Fibroblast of lung (primary cell): ENCODE measurements at places on chromosomes 16 and 17. TPM values are rescaled to one million over a fixed set of nuclear protein-coding genes. Genes with fewer than 3 reads are reported as not detected.

Gene KLHDC4
- total RNA-seq, result 17.8 and 18.5 TPM in 2 replicates

DNA sequence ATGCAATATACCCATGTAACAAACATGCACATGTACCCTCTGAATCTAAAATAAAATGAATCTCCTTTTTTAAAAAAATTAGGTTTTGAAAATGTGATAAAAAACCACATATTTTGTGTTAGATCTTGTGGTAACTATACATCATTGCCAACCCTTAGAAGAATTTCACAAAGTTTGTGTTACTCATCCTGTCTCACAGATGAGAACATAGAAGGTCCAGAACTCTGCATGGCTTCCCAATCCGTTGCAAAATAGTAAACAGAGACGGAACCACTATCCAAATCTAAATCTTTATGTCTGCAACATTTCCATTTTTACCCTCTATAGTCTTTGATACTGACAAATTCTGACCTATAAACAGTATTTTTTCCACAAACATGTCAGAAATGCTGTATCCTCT is 759.9 kb downstream of the KCNJ2 start:
- H3K27me3 ChIP-seq, result no peaks in the 10 kb centered on the region
- H3K4me1 ChIP-seq, result no peaks in the 10 kb centered on the region
- no peak overlapping the region for H3K4me3 ChIP-seq
- H3K36me3 ChIP-seq, result no peaks in the 10 kb centered on the region
- peak; percentile 24 for DNase-seq
- H3K27ac ChIP-seq, result no peak overlapping the region

DNA sequence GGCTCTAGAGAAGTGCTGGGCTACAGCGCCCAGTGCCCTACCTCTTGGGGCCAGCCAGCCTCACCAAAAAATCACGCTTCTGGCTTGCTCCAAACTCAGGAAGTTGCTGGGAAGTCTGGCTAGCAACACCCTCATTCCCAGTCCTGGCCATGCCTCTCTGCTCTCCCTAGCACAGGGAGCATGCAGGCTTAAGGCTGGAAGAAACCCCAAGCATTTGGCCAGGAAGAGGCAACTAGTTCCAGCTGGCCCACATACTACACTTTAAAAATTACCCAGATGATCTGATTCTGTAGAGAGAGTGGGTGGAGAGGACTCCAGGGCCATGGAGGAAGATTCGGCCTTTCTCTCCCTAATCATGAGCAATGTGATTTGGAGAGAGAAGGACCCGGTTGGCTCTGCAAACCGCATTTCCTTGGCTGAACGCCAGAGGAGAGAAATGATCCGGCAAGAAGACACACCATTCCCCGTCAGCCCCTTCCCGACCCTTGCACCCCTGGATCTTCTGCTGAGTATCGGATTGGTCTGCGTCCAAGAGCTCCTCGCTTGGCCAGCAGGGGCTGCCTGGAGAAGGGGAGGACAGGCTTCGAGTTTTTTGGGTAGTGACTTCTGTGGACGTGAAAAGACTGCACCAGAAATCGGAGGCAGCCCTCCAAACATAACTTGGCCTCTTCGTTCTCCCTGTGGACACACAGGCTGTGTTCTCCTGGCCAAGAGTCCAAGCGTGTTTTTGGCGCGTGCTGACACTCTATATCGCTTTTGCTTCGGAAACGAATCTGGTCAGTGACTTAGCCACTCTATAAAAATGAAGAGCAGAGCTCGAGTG is 406.3 kb downstream of the WWOX start:
- peak; percentile 67 for DNase-seq
- no peaks in the 10 kb centered on the region for H3K36me3 ChIP-seq
- H3K4me3 ChIP-seq, result peak overlapping the region; percentile 1
- no peak overlapping the region for H3K27ac ChIP-seq
- no peaks in the 10 kb centered on the region for H3K27me3 ChIP-seq
- H3K4me1 ChIP-seq, result no peaks in the 10 kb centered on the region

- no peak overlapping the region for H3K4me3 ChIP-seq
- H3K27ac ChIP-seq, result no peak overlapping the region
- peaks cover 5% of the 10 kb centered on the region for H3K4me1 ChIP-seq
- DNase-seq, result no peak
Observed at GRCh38 chr16:89096768-89097391, 3.2 kb downstream of the ACSF3 start.

- H3K36me3 ChIP-seq, result no peaks in the 10 kb centered on the region
- no peak for DNase-seq
- H3K4me1 ChIP-seq, result no peaks in the 10 kb centered on the region
- no peaks in the 10 kb centered on the region for H3K27me3 ChIP-seq
- no peak overlapping the region for H3K4me3 ChIP-seq
Observed at GRCh38 chr16:20042848-20043247, 30.8 kb downstream of the GPR139 start.

DNA sequence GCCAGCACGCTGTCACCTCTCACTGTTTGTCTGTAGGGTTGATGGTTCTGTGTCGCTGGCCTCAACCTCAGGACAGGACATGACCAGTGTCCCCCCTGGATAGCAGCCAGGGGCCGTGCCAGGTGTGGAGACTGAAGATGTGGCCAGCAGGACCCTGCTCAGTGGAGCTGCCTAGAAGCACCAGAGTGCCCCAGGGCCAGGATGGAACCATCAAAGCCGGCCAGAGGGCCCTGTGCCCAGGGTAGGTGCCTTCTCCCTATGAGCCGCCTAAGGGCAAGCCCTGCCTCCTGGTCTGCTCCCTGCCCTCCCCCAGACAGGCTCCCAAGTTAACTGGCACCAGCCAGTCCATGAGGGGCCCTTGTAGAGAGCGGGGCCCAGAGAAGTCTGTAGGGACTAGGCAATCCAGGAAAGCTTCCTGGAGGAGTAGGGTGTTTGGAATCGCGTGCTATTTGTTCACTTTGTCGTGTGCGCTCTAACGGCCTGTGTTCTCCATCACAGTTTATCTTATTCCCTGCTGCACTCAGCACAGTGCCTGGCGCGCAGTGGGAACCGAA is 546 bp upstream of the NDUFB10 start:
- H3K36me3 ChIP-seq, result peaks cover 24% of the 10 kb centered on the region
- H3K27me3 ChIP-seq, result no peaks in the 10 kb centered on the region
- H3K4me1 ChIP-seq, result peaks cover 6% of the 10 kb centered on the region
- DNase-seq, result no peak
- no peak overlapping the region for H3K27ac ChIP-seq

GRCh38 chr17:1171953-1172352 is 7.8 kb downstream of the ABR start:
- H3K27me3 ChIP-seq, result no peaks in the 10 kb centered on the region
- no peaks in the 10 kb centered on the region for H3K36me3 ChIP-seq
- no peak overlapping the region for H3K27ac ChIP-seq
- no peak overlapping the region for H3K4me3 ChIP-seq
- H3K4me1 ChIP-seq, result no peaks in the 10 kb centered on the region

DNA sequence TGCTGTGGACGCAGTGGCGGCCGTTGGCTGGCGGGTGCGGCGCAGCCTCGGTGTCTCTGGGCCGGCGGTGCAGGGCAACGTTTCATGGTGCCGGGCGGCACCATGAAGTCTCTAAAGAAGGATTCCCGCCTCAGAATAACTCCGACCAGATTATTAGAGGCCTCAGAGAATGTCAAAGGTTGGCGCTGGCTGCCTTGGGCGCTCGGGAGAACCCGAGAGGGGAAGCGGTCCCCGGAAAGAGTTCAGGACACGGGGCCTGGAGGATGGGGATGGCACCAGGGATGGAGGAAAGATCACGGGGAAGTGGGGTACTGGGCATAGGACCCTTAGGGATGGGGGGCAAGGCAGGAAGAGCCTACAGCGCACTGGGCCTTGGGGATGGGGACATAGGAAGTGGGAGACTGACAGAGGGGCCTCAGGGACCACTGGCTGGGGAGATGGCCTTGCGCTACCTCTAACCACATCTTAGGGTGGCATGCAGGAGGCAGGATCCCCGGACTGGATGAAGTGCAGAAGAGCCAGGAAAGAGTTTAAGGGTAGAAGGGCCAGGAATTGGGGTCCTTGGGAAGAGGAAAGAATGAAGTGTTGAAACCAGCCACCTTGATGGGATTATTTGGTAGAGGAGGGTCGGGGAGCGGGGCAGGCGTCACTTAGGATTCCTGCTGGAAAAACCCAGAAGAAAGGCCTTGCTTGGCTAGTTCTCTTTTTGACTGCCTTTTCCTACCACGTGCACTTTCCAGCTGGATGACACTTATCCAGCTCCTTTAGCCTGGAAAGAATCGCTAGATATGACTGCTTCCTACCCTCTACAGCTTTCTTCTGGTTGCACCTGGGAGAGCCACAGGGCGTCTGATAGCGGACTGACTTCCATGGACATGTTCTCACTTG is 578 bp downstream of the MYCBPAP start:
- no peaks in the 10 kb centered on the region for H3K36me3 ChIP-seq
- no peak for DNase-seq
- no peaks in the 10 kb centered on the region for H3K27me3 ChIP-seq
- peak overlapping the region; percentile 28 for H3K4me3 ChIP-seq
- H3K27ac ChIP-seq, result peak overlapping the region; percentile 65

Gene VASN
- total RNA-seq, result 57.0 and 79.4 TPM in 2 replicates

- H3K27me3 ChIP-seq, result no peaks in the 10 kb centered on the region
- peak; percentile 69 for DNase-seq
- H3K27ac ChIP-seq, result no peak overlapping the region
- peaks cover 12% of the 10 kb centered on the region for H3K36me3 ChIP-seq
- H3K4me1 ChIP-seq, result no peaks in the 10 kb centered on the region
- no peak overlapping the region for H3K4me3 ChIP-seq
Observed at GRCh38 chr17:29124135-29124924, 55.9 kb downstream of the MYO18A start.

DNA sequence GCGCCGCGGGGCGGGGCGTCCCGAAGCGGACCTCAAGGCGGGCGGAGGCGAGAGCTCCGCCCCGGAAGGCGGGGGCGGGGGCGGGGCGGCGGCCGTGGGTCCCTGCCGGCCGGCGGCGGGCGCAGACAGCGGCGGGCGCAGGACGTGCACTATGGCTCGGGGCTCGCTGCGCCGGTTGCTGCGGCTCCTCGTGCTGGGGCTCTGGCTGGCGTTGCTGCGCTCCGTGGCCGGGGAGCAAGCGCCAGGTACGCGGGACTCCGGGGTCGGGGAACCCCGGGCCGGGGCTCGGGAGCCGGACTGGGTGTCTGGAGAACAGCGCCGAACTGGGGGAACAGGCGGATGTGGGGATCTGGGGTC is at the start of gene TNFRSF12A:
TSS of gene TNFRSF12A (plus strand) at position 122 of the 357 bp plus-strand sequence. CDS start at position 152, 30 bp downstream.
- peak within 1 kb of the TSS; percentile 99 for H3K27ac ChIP-seq
- DNase-seq, result peak; percentile 56
- H3K27me3 ChIP-seq, result no peaks in the 10 kb centered on the region
- peaks cover 7% of the 10 kb centered on the region for H3K4me1 ChIP-seq
- peaks cover 11% of the 10 kb centered on the region for H3K36me3 ChIP-seq
